Renal pelvis (tissue), 12 donors: ENCODE measurements at places on chromosomes 7 and 10. TPM values are rescaled to one million over a fixed set of nuclear protein-coding genes. Genes with fewer than 3 reads are reported as not detected.

- no peak for DNase-seq
Observed at GRCh38 chr10:44355630-44356029, 29.3 kb downstream of the CXCL12 start.

SPDYE9 gene
- polyA plus RNA-seq: 1.1 TPM

DNA sequence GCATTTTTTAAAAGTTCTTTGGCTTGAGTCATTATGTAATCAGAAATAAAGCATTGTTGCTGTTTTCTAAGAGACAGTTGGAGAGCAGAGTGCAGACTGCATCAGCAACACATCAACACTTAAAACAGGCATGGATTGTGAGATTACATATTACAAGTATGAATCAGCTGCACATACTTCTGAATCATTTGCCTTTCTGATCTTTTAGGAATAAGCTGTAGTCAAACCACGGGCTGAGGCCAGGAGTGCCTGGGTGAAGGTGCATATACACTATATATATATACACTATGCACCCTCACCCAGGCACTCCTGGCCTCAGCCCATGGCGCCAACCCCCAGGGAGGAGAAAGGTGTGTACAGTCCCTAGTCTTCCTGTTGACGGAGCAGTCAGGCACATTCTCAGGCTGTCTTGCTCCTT lies 52.4 kb upstream of the DLX6 start:
- no peak for DNase-seq

GRCh38 chr10:111023060-111023459 lies 53.8 kb upstream of the ADRA2A start:
- DNase-seq: no peak

- DNase-seq: peak; percentile 88
Observed at GRCh38 chr10:70052462-70053217, at the start of gene MACROH2A2. MACROH2A2 (plus strand) TSS chr10:70052846; CDS start chr10:70075659, 22,813 bp downstream.

- DNase-seq: no peak
Observed at GRCh38 chr10:47176903-47177868, 122.8 kb upstream of the GDF10 start.

DNA sequence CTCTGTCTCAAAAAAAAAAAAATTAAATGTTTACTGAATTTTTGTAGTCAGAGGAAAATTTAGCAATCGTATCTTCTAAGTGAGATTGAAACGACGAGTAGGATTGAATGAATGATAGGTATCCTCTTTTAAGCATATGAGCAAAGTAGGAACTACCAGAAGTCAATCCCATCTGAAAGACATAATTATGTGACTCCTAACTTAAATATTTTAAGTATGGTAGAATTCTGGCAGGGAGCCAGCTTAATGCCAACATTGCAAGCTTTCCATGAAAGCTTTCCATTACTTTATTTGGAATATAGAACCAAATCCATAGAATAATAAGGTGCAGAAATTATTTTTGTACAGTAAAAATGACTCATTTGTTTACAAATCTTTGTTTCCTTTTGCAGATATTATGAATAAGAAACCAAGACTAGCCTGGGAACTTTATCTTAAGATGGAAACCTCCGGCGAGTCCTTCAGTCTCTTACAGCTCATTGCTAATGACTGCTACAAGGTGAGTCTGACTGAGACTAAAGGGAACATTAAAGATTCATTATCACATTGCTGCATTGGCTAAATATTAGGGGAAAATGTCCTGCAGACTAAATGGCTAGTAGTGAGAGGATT lies 50.2 kb upstream of the UBN2 start:
- DNase-seq: no peak
